ENCODE measurements at places on chromosomes 6 and 20.

DNA sequence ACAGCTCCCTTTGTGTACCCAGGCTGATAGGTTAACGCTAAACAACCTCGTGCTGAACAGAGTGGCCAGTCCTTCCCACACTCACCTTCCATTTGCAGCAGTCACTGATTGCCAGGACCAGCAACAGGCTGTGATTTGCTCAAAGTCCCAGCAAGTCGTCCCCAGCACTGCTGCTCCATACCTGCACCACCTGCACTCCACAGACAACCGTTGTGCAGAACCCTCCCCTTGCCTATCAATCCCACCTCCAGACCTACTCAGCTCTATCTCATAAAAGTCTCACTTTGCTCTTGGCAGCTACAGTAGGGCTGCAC lies 43.1 kb upstream of the SCML4 start:
- DNase-seq = no peak

DNA sequence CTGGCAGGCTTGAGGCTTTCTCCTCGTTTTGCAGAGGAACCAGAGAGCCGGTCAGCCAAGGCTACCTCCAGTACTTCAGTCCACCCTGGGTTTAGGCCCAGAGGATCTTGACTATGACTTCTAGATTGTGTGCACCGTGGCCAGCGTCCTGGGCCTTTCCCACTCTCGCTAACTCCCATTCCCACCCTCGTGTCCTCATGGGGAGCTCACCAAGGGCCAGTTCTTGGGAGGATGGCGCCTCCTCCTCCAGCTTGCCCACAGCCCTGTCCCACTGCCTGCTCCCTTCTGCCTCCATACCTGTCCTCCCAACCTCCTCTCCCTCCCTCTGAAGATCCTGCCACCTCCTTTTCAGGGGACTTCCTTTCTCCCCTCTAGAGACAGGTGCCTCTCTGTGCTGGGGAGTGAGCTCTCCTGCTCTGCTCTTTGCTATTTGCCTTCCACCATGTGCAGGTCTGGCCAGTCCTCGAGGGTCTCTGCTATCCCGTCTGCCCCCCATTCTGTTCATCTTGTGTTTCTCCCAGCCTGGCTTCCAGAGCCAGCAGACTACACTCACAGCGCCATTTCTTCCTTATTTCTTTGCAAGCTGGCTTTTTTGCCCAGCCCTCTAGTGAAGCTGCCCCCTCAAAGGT lies 4.4 kb upstream of the SYNJ2 start:
- DNase-seq = no peak

GRCh38 chr20:11182720-11183119 lies 508.9 kb upstream of the JAG1 start:
- no peak for DNase-seq

- no peak for DNase-seq
These were observed 4.6 kb downstream of the VARS2 start for GRCh38 chr6:30918670-30919069.

All from fibroblast of skin of scalp (primary cell).